A549 (cell line): ENCODE measurements at places on chromosomes 11 and 22. TPM values are rescaled to one million over a fixed set of nuclear protein-coding genes. Genes with fewer than 3 reads are reported as not detected.

The KRTAP5-11 gene
- not detected in 3 replicates for polyA plus RNA-seq

DNA sequence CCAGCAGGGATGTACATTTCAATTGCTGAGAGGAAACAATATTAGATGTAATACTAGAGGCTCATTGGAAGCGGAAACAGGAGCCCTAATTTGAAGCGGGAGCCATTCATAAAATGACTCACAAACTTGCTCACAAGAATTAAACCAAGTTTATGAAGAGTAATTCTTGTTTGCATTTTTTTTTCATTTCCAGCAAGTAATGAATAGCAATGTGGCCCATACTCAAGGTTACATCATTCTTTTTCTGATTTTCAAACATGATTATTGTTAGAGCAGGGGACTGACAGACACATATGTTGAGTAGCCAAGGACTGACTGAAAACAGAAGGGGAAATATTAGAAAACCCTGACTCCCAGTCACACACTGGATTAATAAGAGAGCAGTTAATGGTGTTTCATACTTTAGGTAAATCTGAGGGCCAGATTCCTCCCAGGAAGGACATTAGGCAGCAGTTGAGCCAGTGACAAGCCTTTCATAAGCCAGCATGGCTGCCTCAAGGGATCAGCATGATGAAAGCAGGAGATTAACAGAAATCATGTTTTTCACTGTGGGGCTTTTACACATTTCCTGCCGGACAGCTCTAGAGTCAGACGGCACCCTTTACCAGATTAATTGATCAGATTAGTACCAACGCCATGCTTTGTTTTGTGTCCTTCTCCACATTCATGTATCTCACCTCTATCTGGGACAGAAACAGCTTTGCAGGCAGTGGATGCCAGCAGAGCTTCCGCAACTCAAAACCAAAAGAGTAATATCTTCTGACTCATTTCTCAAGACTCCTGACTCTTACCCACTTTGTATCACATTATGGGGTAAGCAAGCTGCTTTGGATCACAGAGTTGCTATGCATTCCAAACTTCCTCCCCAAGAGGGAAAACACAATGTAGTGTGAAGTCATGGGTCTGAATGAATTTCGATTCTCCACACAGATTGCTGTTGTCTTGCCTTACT, 831.6 kb downstream of the KCNA4 start:
- no peak for DNase-seq

The OR52N4 gene
- polyA plus RNA-seq, result not detected in 3 replicates

DNA sequence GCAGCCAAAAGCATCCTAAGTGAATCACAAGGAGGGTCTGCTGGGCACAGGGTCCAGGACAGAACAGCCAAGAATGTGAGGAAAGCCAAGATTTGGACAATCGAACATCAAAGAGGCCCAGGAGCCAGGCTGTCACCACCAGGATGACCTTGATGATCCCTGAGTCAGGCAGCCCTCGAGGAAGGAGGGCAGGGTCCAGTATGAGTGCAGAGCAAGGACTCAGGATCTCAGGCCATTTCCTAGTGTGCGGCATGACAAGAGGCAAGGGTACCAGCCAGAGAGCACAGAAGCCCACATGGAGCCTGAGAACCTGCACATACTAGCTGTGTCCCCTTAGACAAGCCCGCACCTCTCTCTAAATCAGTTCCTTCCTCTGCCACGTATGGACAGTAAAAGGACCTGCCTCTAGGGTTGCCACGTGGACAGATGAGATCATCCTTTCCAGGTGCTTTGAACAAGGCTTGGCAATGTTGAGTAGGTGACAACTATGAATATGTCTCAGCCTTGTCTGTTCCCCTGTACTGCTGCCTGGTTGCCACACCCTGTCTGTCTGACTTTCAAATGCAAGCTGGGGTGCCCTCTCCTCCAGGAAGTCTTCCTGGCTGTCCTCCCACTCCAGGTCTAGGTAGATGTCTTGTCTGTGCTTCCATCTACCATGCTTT, 32.2 kb upstream of the ISX start:
- DNase-seq, result no peak

The RAG1 gene
- polyA plus RNA-seq, result 0.18 to 0.29 TPM (median 0.24 TPM) in 3 replicates

The INSC gene
- not detected in 3 replicates for polyA plus RNA-seq

The MYO7A gene
- polyA plus RNA-seq, result 1.4 to 2.7 TPM (median 2.1 TPM) in 3 replicates

The ZFPL1 gene
- polyA plus RNA-seq, result 29.2 to 33.5 TPM (median 31.7 TPM) in 3 replicates
